AG09319 (cell line): ENCODE measurements at places on chromosomes 1 and 21.

DNA sequence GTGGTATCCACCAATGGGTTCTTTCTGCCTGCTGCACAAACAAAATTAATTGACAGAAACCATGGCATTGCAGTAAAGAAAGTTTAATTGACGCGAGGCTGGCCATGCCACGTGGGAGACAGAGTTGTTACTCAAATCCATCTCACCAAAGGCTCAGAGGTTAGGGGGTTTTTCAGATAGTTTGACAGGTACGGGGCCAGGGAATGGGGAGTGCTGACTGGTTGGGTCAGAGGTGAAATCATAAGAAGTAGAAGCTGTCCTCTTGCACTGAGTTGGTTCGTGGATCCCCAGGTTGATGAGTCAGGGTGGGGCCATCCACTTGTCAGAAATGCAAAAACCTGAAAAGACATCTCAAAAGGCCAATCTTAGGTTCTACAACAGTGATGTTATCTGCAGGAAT lies 941 bp upstream of the TBCE start:
- DNase-seq: no peak

DNA sequence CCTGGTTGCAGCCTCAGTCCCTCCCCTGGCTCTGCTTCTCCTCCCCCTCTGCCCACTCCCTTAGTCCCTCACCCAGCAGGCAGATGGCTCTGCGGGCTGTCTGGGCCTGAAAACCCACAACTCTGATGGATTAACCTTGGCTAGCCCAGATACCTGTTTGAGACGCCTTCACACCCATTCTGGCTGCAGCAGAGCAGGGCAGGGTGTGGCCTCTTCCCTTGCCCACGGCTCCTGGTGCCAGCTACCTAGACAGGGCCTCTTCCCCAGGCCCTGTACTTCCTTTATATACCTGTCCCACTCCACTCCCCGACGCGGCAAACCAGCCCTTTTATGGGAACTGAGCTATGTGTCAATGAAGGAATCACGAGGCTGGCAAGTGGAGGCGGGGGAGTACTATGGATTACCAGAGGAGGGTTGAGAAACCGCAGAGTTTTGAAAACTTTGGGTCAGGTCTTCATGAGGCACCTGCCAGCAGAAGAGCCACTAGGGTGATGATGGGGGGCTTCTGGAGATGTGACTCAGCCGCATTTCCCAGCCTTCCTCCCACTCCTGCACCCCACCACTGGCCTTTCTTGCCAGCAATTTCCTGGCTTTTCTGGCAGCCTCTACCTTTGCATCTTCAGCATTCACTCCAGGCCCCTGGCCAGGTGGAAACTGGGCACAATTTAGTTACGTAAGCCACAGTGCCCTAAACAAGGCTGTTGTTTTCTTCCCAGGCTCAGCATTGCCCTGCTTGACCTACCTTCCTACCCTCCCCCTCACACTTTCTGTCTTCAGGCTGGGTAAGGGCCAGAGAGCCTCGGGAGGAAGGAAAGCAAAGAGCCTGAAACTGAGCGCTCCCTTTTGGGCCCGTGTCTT lies at the start of gene CHI3L1:
CHI3L1 (minus strand) TSS at position 259 of the 858 bp plus-strand sequence; CDS start at position 178, 81 bp downstream.
- DNase-seq: no peak

DNA sequence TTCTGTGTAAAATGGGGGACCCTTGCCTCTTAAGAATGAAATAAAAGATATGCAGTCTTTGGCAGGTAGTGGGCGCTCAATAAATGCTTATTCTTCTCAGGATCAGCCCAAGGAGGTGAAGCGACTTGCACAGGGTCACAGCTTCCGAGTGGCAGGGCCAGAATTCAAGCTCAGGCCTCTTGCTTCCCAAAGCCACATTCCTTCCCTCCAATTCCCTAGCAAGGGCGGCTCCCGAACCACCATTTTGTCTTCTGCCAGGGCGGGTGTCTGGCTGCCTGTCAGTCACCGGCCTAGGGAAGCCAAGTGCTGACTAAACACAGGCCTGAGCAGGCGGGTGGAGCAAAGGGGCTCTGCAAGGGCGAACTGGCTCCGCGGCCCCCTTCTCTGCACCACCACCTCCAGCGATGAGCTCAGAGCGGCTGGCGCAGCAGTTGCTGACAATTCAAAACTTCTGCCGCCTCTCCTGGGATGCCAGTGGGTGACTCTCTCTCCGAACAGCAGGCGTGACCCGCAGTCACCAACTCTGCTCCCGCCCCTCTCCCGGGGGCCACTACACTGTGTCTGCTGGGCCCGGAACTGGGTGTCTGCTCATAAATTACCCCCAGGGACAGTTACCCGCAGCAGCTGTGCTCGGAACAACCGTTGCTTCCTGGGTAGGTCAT lies 10.8 kb downstream of the GPR3 start:
- no peak for DNase-seq

- no peak for DNase-seq
Observed at GRCh38 chr1:223878598-223879325, 33.0 kb upstream of the TP53BP2 start.

- no peak for DNase-seq
Observed at GRCh38 chr1:82487778-82488177, 687.0 kb downstream of the ADGRL2 start.

DNA sequence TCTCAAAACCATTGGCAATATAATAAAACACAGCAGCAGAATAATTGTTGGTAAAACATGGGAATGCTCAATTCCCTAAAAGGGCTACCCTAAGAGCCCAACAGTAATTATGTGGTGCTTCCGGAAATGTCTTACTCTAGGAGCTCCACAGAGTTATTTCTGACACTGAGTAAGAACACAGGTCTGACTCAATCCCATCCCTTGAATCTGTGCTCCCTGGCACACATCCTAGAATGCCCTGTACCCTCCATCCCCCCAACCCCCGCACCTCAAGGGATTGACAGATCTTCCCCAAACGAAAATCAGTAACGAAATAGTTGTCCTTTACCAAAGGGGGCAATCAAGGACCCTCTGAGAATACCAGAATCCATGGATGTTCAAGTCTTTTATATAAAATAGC lies 71.9 kb downstream of the SMYD2 start:
- DNase-seq: no peak

DNA sequence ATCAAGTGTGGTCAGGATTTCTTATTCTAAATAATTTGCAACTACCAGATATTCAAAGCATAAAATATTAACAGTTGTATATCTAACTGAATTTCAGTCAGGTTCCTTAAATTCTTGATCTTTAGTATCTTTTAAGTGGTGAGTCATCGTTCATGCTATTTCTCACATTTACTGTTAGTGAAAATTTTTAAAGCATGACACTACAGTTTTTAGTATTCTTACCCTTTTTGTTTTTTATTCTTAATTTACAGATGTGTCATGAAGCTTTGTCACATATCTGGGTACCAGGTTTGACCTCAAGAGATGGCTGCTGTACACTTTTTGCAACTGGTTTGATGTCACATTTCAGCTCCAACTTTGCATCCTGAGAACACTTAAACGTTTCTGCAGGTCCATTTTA lies 12.7 kb downstream of the AKIRIN1 start:
- DNase-seq: no peak

- peak; percentile 15 for DNase-seq
Observed at GRCh38 chr1:115781343-115781742, 12.8 kb upstream of the CASQ2 start.

- DNase-seq: peak; percentile 35
Observed at GRCh38 chr1:78619803-78620579, at the start of gene IFI44L. Gene IFI44L, plus strand, starts transcription at chr1:78620448. Its CDS starts 7,468 bp downstream, at chr1:78627916.

GRCh38 chr21:21851657-21852056 lies 853.4 kb downstream of the NCAM2 start:
- DNase-seq: no peak

DNA sequence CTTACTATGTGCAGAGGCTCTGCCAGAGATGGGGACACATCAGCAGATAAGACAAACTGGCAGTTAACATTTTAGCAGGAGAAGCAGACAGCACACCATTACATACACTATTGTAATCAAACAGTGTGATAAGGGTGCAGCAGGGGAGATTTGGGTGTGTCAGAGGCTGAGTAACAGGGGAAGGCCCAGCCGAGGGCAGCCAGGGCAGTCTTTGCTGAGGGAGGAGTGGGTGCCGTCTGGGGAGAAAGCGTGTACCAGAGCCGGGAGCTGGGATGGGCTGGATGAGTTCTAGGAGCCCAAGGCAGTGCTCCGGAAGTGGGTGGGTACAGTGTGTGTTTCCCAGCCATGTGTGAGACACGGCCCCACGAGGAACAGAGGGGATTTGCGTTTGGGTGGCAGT lies 31.2 kb downstream of the KCNA10 start:
- no peak for DNase-seq

DNA sequence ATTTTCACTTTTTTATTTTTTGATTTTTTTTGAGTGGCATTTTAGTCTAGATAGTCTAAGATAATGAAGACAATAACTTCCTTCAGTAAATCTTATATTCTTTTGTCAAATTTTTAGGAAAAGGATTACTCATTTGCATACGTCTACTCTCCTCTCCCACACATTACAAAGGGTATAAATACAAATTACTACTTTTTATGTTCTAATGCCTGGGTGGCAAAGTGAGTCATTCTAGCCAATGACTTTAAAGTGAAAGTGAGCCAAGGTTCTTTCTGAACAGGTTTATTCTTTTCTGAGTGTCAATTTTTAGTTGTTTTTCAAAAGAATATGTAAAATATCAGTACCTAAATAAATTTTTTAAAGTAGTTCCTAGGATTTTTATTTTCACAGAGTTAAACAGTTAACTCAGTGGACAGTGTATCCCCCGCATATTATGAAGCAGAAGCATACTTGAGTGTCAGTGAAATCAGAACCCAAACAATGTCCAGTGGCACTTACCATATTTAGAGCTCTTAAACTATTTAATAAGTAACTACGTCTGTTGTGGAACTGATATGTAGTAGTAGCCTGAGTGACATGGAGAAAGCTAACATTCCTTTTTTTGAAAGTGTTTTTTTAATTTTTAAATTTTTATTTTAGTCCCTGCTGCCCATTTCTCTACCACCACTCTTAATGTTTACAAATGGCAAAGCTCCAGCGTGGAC lies 141.7 kb downstream of the PHTF1 start:
- no peak for DNase-seq

DNA sequence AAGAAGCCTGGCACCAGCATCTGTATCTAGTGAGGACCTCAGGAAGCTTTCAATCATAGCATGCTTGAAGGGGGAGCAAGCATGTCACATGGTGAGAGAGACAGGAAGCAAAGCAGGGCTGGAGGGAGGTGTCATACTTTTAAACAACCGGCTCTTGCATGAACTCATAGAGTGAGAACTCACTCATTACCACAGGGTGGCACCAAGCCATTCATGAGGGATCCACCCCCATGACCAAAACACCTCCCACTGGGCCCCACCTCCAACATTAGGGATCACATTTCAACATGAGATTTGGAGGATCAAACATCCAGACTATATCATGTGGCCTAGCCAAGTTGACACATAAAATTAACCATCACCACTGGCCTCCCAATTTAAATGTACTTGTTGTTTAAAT lies 125.1 kb upstream of the KCND3 start:
- DNase-seq: no peak

DNA sequence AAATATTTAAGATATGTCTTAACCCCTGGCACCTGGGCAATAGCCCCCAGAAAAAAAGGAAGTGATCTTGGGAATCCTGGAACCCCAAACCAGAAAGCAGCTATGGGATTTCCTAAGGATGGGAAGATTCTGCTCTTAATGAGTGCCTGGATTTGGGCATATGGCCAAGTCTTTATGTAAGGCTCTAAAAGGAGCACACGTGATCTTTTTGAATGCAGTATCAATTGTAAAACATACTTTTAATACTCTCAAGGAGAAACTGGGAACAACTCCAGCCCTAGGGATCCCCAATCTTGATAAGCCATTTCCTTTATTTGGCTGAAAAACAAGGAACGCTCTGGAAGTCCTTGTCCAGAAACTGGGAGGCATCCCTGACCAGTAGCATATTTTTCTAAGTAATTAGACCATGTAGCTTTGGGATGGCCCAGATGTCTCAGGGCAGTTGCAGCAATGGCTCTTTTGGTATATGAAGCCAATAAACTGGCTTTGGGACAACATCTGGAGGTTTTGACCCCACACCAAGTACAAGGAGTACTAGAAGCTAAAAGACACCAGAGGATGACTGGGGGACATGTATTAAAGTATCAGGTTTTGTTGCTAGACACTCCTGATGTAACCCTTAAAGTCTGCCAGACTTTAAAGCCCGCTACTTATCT lies 80.9 kb upstream of the KIAA0040 start:
- DNase-seq: no peak

- DNase-seq: no peak
Observed at GRCh38 chr1:82177192-82177591, 376.5 kb downstream of the ADGRL2 start.

DNA sequence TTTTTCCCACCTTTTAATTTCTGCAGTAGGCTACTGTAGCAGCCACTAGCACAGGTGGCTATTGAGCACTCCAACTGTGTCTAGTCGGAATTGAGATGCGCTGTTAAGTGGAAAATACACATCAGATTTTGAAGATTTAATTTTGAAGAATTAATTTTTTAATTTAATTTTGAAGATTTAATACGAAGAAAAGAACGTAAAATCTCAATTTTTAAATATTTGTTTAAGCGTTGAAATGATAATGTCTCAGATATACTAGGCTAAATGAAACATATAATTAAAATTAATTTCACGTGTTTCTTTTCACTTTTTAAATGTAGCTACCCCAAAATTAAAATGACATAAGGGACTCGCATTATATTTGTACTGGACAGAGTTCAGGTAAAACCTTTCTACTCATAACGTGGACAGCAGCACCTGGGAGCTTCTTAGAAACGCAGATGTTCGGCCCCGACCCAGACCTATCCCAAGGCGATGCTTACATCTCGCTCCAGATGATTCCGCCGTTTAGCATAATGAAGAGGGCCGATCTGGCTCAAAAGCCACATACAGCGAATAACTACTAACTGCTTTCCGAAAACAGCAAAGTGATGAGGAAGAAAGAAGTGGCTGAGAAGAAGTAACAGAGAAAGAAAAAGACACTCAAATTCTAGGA lies 717 bp downstream of the CRYZL1 start:
- no peak for DNase-seq

GRCh38 chr1:93620172-93620840 lies 61.3 kb downstream of the BCAR3 start:
- no peak for DNase-seq

DNA sequence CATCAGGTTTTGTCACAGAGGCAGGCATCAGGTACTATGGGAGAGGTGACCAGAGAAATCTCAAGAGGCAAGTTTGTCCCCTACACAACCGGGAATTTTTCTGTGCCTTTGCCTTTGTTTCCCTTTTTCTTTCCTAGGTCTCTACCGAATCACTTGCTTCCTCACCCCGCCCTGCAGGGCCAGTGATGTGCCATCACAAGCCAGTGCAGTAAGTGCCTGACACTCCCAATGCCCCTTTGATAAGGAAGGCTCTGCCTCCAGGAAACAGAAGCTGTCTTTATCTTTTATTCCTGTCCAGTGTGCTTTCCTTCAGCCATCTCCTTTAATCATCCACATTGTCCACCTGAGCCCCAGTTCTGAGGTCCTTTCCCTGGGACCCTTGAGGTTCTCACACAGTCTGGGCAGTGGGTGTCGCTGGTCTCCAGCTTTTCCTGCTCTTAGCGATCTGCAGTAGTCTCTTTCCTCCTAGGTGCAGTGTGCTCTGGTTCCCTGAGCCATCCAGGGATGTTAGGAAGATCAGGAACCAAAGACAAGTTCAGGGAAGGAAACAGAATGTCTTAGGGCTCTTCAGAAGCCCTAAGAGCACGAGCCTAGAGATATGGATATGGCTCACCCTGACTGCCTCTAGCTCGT lies 36.6 kb downstream of the GJA5 start:
- no peak for DNase-seq

- peak; percentile 75 for DNase-seq
Observed at GRCh38 chr1:75203415-75204277, 69.5 kb downstream of the LHX8 start.

GRCh38 chr1:90969241-90969640 lies 52.6 kb downstream of the ZNF644 start:
- no peak for DNase-seq

- no peak for DNase-seq
Observed at GRCh38 chr21:16357994-16358393, 628.2 kb downstream of the USP25 start.
